T-helper 2 cell (primary cell): ENCODE measurements at places on chromosomes 13 and 19.
A peak's percentile ranks its signal among the peaks of the same experiment; 100 is the strongest.

GRCh38 chr19:30880551-30880950, 468.7 kb downstream of the TSHZ3 start:
- DNase-seq, result no peak

DNA sequence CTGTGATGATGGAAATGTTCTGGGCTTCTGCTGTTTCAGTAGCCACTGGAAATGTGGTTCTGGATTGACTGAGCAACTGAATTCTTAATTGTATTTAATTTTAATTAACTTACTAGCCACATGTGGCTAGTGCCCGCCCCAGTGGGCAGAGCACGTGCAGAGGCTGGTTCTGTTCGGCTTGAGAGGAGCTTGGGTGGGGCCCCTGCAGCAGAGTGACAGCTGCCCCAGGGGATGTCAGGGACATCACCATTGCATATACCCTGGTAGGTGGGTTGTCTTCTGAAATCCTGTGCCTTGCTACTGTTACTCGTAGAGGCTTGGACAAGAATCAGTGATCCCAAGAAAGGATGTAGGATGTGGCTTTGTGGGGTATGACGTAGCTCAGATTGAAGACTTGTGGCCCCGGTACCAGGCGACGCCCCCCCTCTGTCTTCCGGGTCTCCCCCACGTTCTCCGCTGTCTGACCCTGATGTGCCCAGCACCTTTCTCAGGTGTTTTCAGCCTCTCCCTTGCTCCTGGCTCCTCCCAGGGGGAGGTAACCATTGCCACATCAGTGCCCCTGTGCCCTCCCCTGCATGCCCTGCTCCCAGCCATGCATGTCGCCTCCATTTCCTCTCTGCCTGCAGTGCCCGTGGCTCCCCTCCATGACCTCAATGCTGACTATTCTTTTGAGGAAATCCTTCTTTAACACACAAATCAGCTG, 102.6 kb upstream of the RNF113B start:
- no peak for DNase-seq

DNA sequence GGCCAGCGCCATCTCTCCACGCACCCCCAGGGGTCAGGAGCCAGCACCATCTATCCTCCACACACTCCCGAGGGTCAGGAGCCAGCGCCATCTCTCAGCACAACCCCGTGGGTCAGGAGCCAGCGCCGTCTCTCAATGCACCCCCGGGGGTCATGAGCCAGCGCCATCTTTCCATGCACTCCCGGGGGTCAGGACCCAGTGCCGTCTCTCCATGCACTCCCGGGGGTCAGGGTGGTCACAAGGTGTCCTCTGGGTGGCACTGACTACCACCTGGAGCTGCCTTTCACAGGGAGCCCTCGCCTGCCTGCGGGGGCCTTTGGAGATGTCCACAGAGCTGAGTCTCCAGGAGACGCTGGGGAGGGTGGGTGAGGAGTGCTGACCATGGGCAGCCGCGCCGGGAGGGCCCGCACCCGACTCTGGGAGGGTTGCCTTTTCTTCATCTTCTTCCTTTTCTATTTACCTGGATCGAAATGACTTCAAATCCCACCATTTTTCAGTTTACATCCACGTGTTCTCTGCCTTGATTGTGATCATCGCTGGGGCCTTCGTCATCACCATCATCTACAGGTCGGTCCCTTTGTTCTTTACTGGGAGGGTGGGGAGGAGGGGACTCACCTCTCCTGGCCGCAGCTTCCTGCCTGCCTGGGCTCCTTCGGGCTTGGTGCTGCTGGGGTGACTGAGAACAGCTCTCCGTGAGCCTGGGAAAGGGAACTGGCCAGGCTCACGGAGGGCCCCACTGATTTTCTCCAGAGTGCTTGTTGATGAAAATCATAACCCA, 19.1 kb downstream of the TEX29 start:
- DNase-seq, result no peak

DNA sequence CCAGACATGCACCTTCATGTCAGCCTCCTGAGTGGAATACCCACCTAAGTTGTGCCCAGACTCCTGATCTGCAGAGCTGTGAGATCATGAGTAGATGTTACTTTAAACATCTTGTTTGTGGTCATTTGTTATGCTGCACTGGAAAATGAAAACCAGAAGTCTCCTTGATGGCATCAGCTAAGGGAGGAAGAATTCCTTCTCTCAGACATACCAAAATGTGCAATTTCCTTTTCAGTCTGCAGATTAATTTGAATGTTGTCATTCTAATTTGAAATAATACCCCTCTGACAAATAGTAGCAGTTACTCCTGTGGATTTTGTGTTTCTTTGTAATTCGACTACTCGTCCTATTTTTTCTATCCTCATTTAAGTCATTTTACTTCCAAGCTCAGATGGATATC, 59.3 kb downstream of the ITGBL1 start:
- no peak for DNase-seq

DNA sequence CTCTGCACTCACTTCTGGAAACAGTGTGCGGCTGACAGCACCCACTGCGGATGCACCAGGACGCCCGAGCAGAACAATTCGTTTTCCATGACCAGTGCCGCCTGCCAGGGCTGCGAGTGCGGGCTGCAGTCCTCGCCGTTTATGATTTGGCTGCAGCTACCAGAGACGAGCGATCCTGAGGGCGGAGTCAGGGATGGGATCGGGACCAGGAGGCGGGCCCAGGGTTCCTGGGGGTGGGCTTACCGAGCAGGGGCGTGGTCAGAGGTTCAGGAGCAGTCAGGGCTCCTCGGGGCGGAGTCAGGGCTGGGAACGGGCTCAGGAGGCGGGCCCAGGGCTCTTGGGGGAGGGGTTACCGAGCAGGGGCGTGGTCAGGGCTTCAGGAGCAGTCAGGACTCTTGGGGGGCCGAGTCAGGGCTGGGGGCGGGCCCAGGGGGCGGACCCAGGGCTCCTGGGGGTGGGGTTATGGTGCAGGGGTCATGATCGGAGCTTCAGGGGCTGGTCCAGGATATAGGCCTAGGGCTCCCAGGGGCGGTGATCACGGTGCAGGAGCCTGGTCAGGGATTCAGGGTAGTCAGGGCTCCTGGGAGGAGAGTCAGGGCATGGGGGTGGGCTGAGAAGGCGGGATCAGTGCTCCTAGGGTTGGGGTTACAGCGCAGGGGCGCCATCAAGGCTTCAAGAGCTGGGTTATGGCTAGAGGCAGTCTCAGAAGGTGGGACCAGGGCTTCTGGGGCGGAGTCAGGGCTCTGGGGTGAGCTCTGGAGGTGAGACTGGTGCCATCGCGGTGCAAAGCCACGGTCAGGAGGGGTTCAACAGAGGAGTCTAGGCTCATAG, 1.7 kb downstream of the KLK4 start:
- peak; percentile 11 for DNase-seq

DNA sequence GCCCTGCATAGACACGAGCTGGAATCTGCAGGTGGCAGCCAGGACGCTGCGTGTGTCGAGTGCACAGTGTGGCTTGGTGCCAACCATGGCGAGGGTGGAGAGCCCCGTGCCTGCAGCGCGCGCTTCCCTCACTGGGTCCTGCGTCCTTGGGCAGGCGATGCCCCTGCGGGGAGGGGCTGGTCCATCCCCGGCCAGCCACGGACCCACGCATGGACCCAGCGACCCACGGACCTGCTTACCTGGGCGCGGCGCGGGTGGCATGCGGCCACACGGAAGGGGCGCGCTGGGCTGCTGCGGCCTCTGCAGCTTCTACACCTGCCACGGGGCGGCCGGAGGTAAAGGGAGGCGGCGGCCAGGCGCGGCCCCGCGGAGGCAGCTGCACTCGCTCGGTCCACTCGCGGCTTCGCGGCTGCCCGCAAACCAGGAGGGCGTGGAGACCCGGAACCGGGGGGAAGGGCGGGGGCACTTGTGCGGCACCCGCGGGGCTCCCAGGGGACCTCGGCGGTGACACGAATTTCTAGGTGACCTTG, 569 bp upstream of the MCF2L start:
- DNase-seq, result peak; percentile 48

- no peak for DNase-seq
Observed at GRCh38 chr13:42084722-42085121, 36.3 kb downstream of the DGKH start.

GRCh38 chr13:23790577-23791170, 98.5 kb downstream of the MIPEP start:
- no peak for DNase-seq

DNA sequence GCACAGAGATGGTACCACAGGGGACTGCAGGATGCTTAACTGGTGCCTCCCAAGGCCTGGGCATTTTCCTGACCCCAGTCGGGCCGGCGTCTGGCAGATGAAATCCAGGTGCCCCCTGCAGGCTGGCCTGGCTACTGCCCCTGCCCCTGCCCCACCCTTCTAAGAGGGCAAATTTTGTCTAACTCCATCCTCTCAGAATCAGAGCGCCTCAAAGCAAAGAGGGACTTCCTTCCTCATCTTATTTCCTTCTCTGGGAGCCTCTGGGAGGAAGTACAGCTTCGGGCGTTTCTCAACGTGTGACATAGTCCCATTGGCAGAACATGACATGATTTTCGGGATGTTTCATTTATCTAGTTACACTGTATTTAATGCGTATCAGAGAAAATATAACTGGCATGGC, 2.7 kb downstream of the PRKACA start:
- peak; percentile 17 for DNase-seq

DNA sequence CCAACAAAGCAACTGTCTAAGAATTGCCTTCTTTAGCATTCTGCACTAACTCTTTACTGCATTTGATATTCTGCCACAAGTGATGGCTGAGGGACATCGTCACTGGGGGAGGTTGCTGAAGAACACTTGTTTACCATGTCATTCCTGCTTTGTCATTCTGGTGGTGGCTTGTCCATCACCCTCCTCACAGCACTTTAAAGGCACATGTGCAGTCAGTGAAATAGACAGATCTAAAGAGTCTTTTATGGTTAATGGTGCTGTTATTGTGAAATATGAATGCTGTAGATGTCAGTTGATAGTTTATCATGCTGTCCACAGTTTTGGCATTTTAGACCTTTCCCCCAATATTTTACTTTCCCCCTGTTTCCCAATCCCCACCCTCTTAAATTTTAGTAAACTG, 120.9 kb upstream of the TSC22D1 start:
- DNase-seq, result no peak

DNA sequence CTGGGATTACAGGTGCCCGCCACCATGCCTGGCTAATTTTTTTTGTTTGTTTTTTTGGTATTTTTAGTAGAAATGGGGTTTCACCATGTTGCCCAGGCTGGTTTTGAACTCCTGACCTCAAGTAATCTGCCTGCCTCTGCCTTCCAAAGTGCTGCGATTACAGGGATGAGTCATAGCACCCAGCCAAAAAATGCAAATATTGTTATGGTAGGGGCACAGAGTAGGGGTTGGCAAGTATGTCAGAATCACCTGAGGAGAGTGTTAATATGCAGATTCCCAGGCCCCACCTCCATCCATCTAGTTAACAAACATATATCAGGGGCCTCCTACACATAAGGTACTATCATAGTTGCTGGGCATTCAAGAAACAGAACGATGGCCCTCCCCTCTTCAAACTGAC, 44.7 kb downstream of the VAV1 start:
- DNase-seq, result no peak
